ENCODE measurements at places on chromosomes 3 and 15. TPM values are rescaled to one million over a fixed set of nuclear protein-coding genes. Genes with fewer than 3 reads are reported as not detected.

CACNA2D3 gene
- 0.15 TPM for total RNA-seq

XIRP1 gene
- total RNA-seq, result 0.17 TPM

GRIP2 gene
- 1.3 TPM for total RNA-seq

PATL2 gene
- 0.14 TPM for total RNA-seq

APOD gene
- 1.8 TPM for total RNA-seq

WWTR1 gene
- total RNA-seq, result 142 TPM

UPK1B gene
- total RNA-seq, result 12.3 TPM

MCTP2 gene
- total RNA-seq, result not detected

ITIH1 gene
- total RNA-seq, result not detected

PIF1 gene
- total RNA-seq, result 13.4 TPM

IGSF11 gene
- total RNA-seq, result 4.6 TPM

CLDN16 gene
- total RNA-seq, result 0.16 TPM

SORD gene
- total RNA-seq, result 29.0 TPM

ARIH1 gene
- 68.6 TPM for total RNA-seq

SH2D7 gene
- not detected for total RNA-seq

PGBD4 gene
- 1.5 TPM for total RNA-seq

GRAMD2A gene
- total RNA-seq, result 0.26 TPM

CCR1 gene
- total RNA-seq, result not detected

All from A549 treated with AZD2906 at 1 μM for 4 hours (cell line).